HFFc6 (cell line): ENCODE measurements at places on chromosomes 11 and 22. TPM values are rescaled to one million over a fixed set of nuclear protein-coding genes. Genes with fewer than 3 reads are reported as not detected.
A peak's percentile ranks its signal among the peaks of the same experiment; 100 is the strongest.

The CYTH4 gene
- total RNA-seq: not detected in 3 replicates

The ACTN3 gene
- 0.12 TPM in 1 of 3 replicates, not detected in the others for total RNA-seq

The TSPAN4 gene
- 211 to 267 TPM (median 248 TPM) in 3 replicates for total RNA-seq

The USP47 gene
- total RNA-seq: 32.3 to 38.4 TPM (median 35.3 TPM) in 3 replicates

DNA sequence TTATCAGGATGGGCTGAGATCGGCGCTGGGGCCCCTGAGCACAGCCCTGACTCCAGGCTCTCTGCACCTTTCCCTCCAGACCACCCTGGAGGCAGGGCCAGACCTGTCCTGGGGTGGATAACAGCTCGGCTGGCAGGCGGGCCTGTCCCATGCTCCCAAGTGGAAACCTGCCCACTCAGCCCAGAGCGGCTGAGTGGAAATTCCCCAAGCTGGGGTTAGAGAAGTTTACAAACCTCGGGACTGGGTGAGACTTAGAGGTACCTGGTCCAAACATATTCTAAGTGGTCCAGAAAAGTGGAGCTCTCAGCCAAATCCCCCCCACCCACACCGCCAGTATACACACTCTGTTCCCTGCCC lies 4.8 kb upstream of the FXYD2 start:
- H3K4me1 ChIP-seq: no peaks in the 10 kb centered on the region
- peaks cover 37% of the 10 kb centered on the region for H3K27me3 ChIP-seq
- no peaks in the 10 kb centered on the region for H3K36me3 ChIP-seq
- no peak overlapping the region for H3K4me3 ChIP-seq

GRCh38 chr22:32531931-32532819 lies 57.6 kb downstream of the FBXO7 start:
- peaks cover 2% of the 10 kb centered on the region for H3K27me3 ChIP-seq

The MS4A1 gene
- total RNA-seq: not detected in 3 replicates

The CCDC179 gene
- not detected in 3 replicates for total RNA-seq

GRCh38 chr11:44300844-44301563 lies 8.9 kb downstream of the ALX4 start:
- peaks cover 23% of the 10 kb centered on the region for H3K4me1 ChIP-seq
- DNase-seq: peak; percentile 17
- peaks cover 24% of the 10 kb centered on the region for H3K27me3 ChIP-seq
- H3K27ac ChIP-seq: peak overlapping the region; percentile 53
- no peaks in the 10 kb centered on the region for H3K36me3 ChIP-seq

- H3K4me1 ChIP-seq: no peaks in the 10 kb centered on the region
- no peak overlapping the region for H3K4me3 ChIP-seq
- no peak for DNase-seq
- no peaks in the 10 kb centered on the region for H3K27me3 ChIP-seq
- H3K36me3 ChIP-seq: no peaks in the 10 kb centered on the region
- no peak overlapping the region for H3K27ac ChIP-seq
Measured at GRCh38 chr11:99418927-99419720, 398.4 kb downstream of the CNTN5 start.

- H3K27ac ChIP-seq: no peak overlapping the region
- no peak for DNase-seq
- no peak overlapping the region for H3K4me3 ChIP-seq
- peaks cover 18% of the 10 kb centered on the region for H3K27me3 ChIP-seq
- no peaks in the 10 kb centered on the region for H3K4me1 ChIP-seq
- H3K36me3 ChIP-seq: no peaks in the 10 kb centered on the region
Measured at GRCh38 chr22:44823396-44823795, 71.0 kb downstream of the ARHGAP8 start.

The NDUFS3 gene
- 99.9 to 111 TPM (median 105 TPM) in 3 replicates for total RNA-seq

DNA sequence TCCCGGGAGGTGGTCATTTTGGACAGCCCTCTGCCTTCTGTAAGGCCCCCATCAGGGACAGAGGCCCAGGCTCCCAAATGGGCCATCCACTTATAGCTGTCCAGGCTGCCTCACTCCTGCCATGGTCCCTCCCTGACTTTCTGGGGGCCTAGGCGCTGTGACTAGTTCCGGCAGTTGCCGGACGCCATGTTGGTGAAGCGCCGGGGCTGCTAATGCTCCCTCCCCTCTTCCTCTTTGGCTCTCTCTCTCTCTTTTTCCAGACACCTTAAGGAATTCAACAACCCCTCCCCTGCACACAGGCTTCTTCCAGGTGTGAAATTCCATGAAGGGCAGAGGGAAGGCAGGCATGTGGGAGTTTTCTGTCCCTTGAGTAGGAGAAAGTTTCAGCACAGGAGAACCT lies 445.6 kb downstream of the SOX6 start:
- peaks cover 3% of the 10 kb centered on the region; the same call in 1 of the 2 replicates for H3K27me3 ChIP-seq
- no peaks in the 10 kb centered on the region for H3K4me1 ChIP-seq
- no peak overlapping the region for H3K27ac ChIP-seq

DNA sequence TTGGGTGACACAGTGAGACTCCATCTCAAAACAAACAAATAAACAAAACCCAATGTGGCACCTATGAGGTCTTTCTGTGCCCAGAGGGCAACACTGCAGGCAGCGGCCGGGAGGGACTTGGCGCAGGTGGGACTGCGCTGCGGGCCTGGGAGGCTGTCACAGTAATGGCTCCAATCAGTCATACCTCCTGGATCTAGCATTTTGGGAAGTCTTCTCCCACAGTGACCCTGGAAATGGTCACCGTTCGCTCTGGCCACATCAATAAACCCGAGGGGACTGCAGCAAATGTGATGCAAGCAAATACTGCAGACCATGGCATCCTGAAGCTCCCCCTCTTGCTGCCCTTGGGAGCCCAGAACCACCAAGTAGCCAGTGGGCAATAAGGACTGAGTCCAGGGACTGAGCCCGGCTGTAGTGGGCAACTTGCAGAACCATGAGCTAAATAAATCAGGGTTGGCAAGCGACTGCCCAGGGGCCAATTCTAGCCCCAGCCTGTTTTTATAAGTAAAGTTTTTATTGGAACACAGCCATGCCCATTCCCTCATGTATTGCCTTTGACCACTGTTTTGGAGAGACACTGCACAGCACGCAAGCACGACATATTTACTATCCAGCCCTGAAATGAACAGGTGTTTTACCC lies 15.4 kb downstream of the SHANK2 start:
- peaks cover 15% of the 10 kb centered on the region for H3K4me1 ChIP-seq
- peaks cover 10% of the 10 kb centered on the region for H3K27me3 ChIP-seq
- H3K4me3 ChIP-seq: no peak overlapping the region

DNA sequence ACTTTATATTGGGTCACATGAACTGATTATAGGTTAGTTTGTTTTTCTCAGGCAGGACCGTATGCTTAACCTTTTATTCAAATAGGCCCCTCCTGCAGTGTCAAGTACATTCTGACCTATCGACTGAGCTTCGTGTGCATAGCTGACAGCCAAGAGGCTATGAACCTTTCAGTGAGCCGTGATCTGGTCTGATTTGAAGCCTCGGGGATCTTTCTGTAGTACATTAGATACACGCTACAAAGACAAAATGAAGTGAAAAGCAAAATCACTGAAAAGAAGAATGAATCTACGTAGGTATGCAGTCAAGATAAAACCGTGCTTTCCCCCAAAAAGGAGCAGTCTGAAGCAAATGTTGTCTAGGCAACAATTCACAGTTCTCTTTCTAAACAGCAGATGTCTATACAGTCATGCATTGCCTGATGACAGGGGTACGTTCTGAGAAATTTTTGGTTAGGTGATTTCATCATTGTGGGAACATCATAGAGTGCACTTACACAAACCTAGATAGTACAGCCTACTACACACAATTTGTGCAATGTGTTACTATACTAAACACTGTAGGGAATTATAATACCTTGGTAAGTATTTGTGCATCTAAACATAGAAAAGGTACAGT lies 18.1 kb downstream of the JHY start:
- peaks cover 30% of the 10 kb centered on the region for H3K4me1 ChIP-seq
- H3K27ac ChIP-seq: peak overlapping the region; percentile 49
- H3K27me3 ChIP-seq: peaks cover 2% of the 10 kb centered on the region
- peaks cover 19% of the 10 kb centered on the region for H3K36me3 ChIP-seq
- no peak overlapping the region for H3K4me3 ChIP-seq

The TLCD5 gene
- total RNA-seq: 8.6 to 9.1 TPM (median 9.0 TPM) in 3 replicates

The CDC42BPG gene
- 0.02 to 0.21 TPM (median 0.06 TPM) in 3 replicates for total RNA-seq

The KRTAP5-7 gene
- total RNA-seq: not detected in 3 replicates

DNA sequence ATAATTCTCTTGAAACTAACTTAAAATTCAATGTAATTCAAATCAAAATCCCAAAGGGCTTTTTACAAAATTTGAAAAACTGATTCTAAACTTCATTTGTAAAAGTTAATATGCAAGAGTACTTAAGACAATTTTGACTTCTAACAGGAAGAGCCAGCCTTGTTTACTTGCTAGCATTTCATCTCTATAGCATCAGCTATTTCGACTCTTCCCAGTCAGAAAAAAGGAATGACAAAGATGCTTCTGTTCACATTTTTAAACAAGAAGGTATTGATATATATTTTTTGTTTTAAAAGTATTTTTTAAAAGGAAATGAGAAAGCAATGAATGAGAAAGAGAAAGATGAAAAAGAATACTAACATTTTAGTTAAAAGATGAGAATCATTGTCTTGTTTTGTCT lies 16.4 kb downstream of the SLN start:
- H3K27me3 ChIP-seq: peaks cover 2% of the 10 kb centered on the region; the same call in 1 of the 2 replicates
- peaks cover 56% of the 10 kb centered on the region for H3K4me1 ChIP-seq
- peak; percentile 50 for DNase-seq
- H3K4me3 ChIP-seq: no peak overlapping the region

DNA sequence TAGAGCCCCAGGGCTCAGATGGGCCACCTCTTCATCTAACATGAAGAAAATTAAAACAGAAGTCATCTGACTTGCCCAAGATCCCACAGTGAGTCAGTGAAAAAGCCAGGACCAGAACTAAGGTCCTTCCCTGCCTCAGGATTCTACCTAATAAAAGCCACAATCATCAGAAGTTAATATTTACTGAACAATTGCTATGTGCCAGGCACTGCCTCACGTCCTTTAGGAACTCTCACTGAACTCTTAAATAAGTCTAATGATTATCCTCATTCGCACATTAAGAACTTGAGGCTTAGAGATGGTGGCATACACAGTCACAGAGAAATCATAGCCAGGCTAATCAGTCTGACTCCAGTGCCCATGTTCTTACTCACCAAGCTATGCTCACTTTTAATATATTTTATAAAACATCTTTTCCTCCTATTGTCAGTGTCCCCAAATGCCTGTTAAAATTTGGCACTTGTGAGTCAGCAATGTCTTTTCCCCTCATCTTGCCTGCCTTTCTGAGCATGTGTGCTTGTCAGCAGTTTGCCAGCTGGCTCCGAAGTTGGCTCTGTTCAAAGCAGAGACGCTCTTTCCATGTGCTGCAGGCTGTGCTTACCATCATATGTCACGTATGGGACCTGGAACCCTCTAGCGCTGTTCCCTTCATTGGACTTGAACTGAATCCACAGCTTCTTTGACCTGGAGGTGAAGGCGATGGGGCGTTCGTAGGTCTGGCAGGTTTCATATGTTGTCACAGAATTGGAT lies 21.5 kb upstream of the NRIP3 start:
- no peak overlapping the region for H3K4me3 ChIP-seq
- H3K27ac ChIP-seq: no peak overlapping the region
- no peaks in the 10 kb centered on the region for H3K36me3 ChIP-seq
- DNase-seq: no peak
- no peaks in the 10 kb centered on the region for H3K4me1 ChIP-seq

DNA sequence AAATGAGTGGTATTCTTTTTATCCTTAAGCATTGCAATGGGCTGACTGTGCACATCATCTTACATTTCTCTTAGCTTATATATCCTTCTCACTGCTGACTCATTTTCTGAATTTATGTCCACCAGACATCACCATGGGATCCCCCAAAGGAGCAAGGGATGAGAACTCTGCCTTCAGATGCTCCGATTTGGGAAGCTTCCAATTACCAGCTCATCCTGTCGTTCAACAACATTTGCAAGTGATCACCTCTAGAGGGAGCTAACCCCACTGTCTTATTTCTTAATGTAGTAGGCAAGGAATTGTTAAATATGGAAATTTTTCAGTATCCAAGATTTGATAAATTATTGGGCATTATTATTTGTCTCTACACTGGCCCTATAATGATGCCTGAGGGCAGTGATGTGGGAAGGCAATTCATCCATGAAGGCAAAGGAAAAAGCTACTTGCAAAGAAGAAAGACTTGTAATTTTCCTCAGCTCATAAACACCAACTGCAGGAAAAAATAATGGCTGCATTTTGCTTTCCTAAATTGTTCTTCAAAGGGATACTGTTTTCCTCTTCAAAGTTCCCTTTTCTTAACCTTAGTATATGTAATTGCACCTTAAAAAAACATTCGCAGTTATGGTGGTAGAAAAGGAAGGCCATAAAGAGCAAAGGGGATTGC lies 102.4 kb upstream of the FSHB start:
- H3K4me3 ChIP-seq: no peak overlapping the region
- H3K36me3 ChIP-seq: no peaks in the 10 kb centered on the region
- no peaks in the 10 kb centered on the region for H3K27me3 ChIP-seq
- H3K4me1 ChIP-seq: no peaks in the 10 kb centered on the region

DNA sequence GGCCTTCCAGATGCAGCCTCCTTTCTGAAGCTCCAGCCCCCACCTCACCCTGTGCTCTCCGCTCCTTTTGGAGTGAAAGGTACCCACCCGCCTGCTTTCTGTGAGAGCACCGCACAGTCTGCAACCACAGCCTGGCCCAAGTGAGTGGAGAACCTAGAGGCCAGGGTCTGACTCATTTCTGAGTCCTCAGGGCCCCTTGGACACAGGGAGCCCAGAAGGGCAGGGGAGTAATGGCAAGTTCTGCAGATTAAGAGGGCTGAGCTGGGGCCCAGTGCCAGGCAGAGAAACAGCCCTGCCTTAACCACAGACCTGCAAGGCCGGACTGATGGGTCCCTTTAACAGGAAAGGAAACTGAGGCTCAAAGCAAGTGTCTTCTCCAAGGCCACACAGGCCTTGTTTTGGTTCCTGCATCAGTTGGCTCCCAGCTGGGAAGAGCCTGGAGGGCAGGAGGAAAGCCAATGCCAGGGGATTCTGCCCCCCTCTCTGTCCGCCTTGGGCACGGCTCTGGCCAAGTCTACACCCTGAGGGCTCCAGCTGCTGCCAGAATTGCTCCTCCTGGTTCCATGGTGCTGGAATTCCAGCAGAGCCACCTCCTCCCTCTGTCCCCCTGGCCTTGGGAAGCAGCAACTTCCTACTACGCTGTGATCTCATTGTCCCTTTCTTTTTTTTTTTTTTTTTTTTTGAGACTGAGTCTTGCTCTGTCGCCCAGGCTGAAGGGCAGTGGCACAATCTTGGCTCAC lies 55.1 kb downstream of the CYTH4 start:
- H3K4me1 ChIP-seq: peaks cover 38% of the 10 kb centered on the region
- H3K27ac ChIP-seq: 0 out of 2 replicates have a peak overlapping the region, but pooled peaks have one; percentile 15
- DNase-seq: peak; percentile 34
- no peak overlapping the region for H3K4me3 ChIP-seq
- peaks cover 12% of the 10 kb centered on the region for H3K27me3 ChIP-seq
- H3K36me3 ChIP-seq: no peaks in the 10 kb centered on the region

The VPREB1 gene
- total RNA-seq: not detected in 2 replicates

DNA sequence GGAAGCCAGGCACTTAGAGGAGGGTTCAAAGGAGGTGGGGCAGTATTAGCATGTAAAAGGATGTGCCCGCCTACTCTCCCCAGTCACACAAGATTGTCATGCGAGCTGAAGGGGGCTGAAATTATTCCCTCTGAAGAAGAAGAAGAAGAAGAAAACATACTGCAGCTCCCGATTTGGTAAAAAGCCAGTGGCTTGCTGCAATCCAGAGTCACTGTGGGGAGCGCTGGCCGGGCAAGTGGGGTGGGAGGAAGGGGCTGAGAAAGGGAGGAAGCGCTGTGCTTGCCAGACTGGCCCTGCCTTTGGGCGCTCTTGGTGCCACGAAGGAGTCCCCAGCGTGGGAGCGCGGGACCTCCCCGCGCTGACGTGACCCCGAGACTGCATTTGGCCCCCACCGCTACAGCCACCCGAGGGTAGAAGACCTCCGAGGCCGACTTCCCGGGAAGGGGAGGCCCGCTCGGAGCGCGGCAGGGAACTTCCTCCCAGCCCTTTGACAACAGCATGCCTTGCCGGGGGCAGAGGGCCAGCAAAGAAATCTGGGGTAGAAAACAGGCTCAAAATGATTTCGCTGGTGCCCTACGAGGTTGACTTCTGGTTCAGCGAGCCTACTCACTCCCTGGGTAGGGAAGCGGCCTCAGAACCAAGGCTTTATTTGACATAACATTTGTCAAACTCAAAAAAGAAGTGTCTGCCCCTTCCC lies 906.3 kb downstream of the DLG2 start:
- no peaks in the 10 kb centered on the region for H3K36me3 ChIP-seq
- H3K4me3 ChIP-seq: no peak overlapping the region; the same call in 1 of the 2 replicates
- H3K27ac ChIP-seq: no peak overlapping the region
